ENCODE measurements at places on chromosomes 16 and 17.

DNA sequence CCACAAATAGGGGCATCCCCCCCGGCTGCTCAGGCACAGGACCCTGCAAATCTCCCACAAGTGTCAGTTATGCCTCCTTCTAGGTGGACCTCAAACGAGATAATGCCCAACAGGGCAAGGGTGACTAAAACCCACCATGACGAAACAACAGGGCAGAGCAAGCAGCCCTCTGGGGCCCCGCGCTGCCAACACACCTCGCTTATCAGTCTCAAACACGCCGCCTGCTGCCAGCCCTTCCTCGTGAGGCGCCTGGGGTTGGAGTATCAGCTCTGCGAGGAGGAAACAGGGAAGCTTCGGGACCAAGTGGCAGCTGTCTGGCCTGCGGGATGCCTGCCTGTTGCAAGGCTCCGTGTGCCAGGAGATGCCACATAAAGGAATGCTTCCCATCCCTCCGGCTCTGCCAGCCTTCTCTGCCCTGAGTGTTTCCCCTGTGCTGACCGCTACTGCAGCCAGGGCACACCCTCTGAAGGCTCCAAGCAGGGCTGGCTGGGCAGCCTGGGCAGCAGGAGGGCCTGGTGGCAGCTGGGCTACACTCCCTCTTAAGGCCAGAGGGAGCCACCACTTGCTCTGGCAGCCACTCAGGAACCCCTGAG is 2.5 kb downstream of the SMIM5 start:
- no peak for DNase-seq

- DNase-seq, result no peak
These were observed 408.2 kb downstream of the SEC14L1 start for GRCh38 chr17:77548967-77549366.

DNA sequence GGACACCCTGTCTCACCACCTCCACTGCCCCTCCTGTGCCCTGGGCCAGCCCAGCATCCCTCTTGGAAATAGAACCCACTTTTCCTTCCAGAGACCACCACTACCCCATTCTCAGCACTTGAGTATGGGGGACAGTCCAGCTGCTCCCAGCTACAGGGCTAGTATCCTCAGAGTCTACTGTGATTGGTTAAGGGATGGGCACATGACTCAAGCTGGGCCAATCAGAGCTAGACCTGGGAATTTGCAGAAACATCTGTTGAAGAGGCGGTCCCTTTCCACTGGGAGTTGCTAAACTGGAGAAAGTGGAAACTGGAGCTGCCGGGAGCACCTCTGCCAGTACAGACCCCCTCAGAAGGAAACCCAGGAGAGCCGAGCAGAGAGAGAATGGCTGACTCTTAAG is 156.6 kb downstream of the GSG1L start:
- DNase-seq, result no peak

DNA sequence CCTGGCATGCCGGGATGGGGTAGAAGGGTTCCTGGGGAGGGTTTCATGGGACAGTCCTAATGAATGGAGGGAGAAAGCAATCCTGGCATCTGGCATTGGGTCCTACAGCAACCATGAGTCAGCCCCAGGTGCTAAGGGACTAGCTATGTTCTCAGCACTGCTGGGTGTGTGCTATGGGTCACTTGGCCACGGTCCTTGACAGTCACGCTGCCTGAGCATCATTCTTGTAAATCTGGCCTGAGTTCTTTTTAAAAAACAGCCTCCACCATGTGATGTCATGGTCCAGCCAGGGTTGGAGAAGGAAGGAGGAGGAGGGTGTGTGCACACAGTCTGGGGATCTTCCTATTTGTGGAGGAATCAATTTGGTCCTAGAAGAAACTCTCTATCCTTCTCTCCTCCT is 6.2 kb upstream of the RAMP2 start:
- DNase-seq, result no peak

DNA sequence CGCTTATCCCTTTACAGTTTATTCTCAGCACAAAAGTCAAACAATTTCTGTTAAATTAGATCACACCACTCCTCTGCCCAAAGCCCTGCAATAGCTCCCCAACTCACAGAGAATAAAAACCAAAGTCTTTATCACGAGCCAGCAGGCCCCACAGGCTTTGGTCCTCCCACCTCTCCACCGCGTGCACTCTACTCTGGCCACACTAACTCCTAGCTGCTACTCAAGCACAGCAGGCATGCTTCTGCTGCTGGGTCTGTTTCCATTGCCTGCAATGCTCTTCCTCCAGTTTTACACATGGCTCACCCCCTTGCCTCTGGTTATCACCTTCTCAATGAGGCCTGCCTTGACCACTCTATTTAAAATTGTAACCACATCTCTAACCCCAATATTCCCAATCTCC is 27.6 kb downstream of the HELZ start:
- DNase-seq, result no peak

DNA sequence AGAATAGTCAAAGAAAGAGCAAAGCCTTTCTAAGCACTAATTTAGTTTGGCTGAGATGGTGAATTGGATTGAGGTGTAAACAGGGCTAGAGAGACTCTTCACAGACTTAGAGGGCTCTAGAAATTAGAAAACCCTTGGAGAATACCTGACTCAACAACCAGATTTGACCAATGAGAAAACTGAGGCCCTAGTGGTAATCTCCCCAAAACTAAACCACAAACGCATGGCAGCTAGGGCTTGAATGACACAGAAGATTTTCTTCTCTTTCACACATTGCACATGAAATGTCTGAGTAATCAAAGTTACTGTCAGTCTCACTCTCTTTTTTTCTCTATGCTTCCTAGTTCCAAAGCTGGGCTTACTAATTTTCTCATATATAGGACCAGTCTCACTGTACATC is 314.5 kb upstream of the KCNJ16 start:
- DNase-seq, result no peak

Measured in retina (tissue), 1 donor.